NCI-H748 treated with DMSO at 0.1 percent for 48 hours (cell line): ENCODE measurements at places on chromosomes 12 and 14.

GRCh38 chr12:12366701-12367481 is 10.0 kb downstream of the BORCS5 start:
- DNase-seq = no peak

DNA sequence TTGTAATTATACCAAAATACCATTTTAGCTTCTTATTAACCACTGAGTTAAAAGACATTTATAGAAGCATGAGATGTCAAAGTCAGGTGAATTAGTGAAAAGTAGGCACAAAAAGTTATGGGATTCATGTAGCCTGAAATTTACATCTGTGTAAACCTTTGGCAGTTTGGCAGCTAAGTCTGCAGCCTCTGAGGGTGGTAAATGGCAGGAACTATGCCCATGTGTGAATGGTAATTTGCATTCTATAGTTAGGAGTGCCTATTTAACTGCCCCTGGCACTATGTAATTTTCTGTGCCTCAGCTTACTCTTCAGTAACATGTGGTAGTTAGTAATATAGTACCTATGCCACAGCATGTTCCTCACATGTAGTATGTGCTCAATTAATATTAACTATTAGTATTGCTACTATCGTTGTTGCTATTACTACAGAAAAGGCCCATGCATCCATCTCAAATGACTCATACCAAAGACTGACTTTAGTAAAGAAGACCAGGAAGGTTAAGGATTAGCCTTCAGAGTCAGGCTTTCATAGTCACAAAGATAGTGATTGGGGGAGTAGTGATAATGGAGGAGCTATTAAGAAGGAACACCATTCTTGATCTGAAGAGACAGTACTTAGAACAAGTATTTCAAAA is 258.7 kb upstream of the BTG1 start:
- DNase-seq = no peak

DNA sequence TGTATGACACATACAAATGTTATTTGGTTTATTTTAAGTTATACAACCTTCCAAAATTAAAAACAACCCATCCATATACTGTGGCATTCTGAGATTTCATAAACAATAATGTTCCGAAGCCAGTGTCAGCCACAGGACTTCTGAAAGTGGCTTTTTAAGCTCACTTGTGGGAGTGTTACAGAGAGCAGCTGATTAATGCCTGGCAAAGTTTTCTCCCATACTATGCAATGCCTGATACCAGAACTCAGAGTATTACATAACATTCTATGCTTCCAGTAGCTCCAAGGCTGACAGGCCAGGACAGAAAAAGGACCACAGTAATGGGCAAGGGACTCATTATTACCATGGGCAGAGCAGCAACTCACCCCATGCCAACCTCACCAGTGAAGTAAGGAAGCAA is 29.3 kb downstream of the NELL2 start:
- DNase-seq = no peak

GRCh38 chr14:34355584-34356263 is 106.3 kb downstream of the SPTSSA start:
- no peak for DNase-seq

- DNase-seq = no peak
These were observed 2.1 kb downstream of the SLC6A12 start for GRCh38 chr12:211639-212414.

- DNase-seq = no peak
These were observed 12.6 kb upstream of the OR8S1 start for GRCh38 chr12:48512855-48513254.

DNA sequence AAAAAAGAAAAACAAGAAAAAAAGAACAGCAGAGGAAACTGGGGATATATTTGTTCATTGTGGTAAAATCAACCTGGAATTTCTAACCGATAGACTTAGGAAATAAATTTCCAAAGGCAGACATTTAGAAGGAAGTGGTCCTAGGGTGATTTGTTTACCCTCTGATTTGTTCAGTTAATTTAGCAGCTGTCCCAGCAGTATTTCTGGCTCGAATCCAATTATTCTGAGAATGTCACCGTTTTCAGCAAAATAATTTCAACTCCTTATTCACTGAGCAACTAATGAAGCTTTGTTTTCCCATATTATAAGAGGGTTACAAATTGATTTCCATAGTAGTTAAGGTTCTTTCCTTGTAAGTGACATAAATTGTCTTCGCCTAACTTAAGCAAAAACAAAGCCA is 285.2 kb upstream of the SYT10 start:
- peak; percentile 96 for DNase-seq

GRCh38 chr12:74415633-74416032 is 122.0 kb upstream of the ATXN7L3B start:
- DNase-seq = no peak

DNA sequence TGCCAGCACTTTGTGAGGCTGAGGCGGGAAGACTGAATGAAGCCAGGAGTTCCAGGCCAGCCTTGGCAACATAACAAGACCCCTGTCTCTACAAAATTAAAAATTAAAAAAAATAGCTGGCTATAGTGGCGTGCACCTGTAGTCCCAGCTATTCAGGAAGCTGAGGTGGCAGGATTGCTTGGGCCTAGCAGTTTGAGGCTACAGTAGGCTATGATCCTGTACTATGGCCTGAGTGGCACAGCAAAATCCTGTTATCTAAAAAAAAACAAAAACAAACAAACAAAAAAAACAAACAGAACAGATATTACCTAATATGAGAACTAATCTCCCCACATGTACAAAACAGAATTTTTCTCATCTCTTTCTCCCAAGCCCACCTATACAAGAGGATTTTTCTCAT is 15.7 kb downstream of the TMEM116 start:
- DNase-seq = no peak

DNA sequence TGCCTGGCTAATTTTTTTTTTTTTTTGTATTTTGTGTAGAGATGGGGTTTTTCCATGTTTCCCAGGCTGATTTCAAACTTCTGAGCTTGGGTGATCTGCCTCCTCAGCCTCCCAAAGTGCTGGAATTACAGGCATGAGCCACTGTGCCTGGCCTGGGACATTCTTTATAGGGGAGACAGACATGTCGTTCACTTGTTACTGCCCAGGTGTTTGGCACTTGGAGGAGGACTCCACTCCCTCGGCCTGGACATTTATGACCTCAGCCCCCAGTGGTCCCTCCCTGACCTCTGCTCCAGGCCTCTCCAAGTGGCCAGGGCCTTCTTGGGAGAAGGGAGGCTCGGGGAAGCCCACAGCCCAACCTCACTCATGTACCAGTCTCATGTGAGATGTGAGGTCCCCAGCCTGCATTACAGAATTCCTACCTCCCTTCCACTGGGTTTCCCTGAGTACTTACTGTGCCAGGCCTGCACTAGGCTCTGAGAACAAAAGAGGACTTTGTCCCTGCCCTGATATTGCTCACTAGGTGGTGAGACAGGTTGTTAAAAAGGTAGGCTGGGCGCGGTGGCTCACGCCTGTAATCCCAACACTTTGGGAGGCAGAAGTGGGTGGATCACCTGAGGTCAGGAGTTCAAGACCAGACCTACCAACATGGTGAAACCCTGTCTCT is 9.7 kb upstream of the POP5 start:
- no peak for DNase-seq

DNA sequence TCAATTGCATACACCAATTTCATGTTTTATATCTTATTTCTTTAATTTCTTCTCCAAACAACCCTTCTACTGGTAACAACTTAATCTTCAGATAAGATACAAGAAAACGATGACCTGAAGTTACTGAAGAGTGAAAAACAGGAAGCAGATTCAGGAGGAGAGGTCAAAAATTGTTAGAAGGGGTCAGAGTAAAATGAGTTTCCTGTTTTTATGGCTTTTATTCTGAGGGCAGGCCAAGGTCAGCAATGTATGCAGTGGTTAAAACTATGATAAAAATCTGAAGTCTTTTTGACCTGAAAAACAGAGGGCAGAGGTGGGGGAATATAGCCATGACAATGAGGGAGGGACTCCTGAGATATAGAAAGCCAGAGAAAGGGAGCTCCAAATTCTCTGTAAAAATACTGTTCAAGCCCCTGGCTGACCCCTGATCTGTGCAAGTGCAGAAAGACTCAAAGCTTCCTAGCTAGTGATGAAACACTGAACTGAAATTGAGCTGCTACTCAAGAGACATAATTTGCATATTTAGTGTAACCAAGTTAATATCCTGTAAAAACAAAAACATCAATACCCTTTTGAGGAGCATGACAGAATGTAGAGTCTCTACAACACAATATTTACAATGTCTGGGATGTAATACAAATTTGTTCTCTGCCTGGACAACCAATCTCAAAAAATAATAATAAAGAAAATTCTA is 514.3 kb upstream of the SEL1L start:
- DNase-seq = no peak

GRCh38 chr12:1650260-1650977 is 21.4 kb downstream of the WNT5B start:
- DNase-seq = no peak

DNA sequence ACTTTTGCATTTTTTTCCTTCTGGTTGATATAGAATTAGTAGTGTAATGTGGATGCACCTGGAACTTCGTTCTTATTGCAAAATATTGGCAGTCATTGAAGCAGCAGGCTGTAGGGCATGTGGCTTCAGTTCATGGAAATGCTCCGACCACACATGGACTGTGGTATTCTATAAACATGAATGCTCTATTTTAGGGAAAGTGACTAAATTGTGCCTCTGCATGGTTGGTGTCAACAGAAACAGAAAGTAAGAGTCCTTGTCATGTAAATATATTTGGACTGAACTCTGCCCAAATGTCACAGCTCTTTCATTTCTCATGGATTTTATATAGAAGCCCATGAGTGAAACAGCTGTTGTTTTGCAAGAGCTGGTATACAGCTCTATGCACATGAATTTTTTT is 917.0 kb downstream of the LRFN5 start:
- no peak for DNase-seq

DNA sequence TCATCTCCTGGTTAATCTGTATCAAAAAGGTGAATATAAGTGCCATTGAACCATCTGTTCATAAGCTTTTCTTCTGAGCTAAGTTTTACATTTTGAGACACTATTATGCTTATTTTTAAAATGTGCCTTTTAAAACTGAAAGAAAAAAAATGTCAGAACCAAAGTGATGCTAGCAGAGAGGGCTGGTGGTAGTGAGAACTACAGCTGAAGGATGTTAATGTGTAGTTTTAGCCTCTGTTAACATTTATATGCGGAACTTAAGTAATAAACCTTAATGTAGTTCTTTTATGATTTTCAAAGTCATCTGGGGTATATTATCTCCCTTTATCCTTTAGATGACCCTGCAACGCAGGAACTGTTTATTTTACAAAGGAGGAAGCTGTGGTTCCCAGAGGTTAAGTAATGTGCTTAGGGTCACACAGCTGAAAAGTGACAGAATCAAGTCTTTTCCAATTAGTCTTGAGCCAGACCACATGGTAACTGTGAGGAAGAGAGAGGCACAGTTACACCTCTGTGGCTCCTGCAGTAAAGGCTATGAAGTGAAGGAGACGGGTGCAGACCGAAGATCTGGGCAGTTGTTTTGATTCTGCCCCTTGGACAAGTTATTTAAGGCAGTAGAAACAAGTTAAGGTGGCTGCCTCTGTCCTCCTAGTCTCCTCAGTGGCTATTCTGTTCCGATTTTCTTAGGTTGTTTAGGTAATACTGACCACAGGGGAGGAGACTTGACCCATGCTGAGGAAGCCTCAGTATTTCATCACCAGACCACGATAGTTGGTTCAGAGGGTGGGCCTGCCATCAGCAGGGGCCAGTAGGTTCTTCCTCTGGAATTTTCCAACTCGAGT is 23.9 kb downstream of the GNG2 start:
- DNase-seq = no peak

GRCh38 chr14:60561845-60562746 is 53.1 kb downstream of the SIX6 start:
- DNase-seq = peak; percentile 65

GRCh38 chr14:77141214-77142004 is at the start of gene ZDHHC22:
Gene ZDHHC22 (minus strand): TSS chr14:77141791. CDS start chr14:77139738, 2,053 bp downstream.
- DNase-seq = peak; percentile 35

GRCh38 chr12:16515666-16516065 is 90.3 kb downstream of the LMO3 start:
- DNase-seq = no peak

GRCh38 chr12:66066137-66066928 is 64.2 kb downstream of the LLPH start:
- peak; percentile 43 for DNase-seq

GRCh38 chr12:105658389-105658788 is 327.9 kb downstream of the C12orf75 start:
- DNase-seq = no peak

DNA sequence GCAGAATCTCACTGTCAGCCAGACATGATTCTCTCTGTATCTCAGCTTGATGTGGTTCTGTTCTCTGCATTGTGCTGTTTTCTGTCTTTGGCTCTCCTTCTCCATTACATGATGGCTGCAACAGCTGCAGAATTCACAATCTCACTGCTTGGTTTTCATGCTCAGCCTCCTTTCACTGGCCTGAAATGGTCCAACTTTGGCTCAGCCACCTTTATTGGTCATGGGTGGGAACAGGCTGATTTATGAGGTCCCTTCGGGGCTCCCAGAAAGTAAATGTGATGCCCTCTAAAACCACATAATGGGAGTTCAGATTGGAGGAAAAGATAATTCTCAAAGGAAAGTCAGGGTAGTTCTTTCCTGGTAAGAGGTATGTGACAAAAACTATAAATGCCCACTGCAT is 597.0 kb downstream of the ETNK1 start:
- no peak for DNase-seq

- no peak for DNase-seq
These were observed 240.9 kb downstream of the TMEM121 start for GRCh38 chr14:105767315-105767714.

DNA sequence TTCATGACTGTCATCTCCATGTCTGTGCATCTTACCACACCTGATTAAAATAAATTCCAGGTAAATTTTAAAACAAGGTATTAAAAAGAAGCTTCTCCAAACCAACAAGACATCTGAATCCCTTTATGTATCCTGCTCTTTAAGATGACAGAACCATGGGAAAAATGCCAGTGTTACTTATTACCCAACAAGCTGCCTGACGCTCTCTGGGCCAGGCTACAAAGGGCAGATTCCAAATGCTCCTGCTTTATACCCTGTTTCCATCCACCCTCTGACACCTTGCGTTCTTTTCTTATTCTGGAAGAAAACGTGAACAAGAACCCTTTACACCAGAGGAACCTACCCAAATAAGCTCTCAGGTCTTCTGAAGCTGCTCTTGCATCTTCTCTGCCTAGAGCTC is 70.7 kb downstream of the SLC8A3 start:
- no peak for DNase-seq

DNA sequence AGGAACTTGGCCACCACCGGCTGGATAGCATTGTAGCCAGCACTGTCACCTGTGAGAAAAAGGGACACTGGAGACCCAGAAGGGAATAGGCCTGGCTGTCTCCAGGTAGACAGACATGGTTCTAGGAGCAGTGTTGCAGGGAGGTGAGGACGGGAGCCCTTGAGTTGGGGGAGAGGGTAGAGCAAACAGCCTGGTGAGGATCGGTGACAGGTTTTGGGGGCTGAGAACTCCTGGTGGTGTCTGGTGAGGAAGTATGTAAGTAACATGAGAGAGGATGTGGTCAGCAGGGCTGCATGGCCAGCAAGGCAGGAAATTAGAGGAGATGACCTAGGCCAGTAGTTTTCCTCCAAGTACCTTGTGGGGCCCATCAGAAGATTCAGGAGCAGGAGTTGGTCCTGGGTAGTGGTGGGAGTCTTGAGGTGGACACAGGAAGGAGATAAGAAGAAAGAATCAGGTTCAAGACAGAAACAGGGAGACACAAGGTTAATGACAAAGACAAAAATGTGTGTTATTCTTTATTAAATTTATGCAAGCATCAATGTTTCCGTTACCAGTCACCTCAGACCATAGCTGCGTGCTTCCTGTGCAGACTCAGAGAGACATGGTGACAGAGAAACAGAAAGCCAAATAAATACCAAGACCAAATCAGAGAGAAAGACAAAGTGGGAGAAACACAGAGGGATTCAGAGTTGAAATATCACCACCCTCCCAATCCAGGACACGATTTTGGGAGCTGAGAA is at the start of gene ARHGAP9:
ARHGAP9 (minus strand) TSS at position 491 of the 740 bp plus-strand sequence; CDS start at position 31, 460 bp downstream.
- no peak for DNase-seq
